ENCODE measurements at places on chromosomes 7 and 10.

- H3K4me3 ChIP-seq = peak overlapping the region; percentile 24
- no peaks in the 10 kb centered on the region for H3K27me3 ChIP-seq
- H3K27ac ChIP-seq = no peak overlapping the region
- H3K4me1 ChIP-seq = peaks cover 4% of the 10 kb centered on the region
- DNase-seq = peak; percentile 10
Measured at GRCh38 chr7:159036916-159037605, 107.6 kb downstream of the VIPR2 start.

- H3K27ac ChIP-seq = peak overlapping the region; percentile 84
- no peak overlapping the region for H3K4me3 ChIP-seq
- no peaks in the 10 kb centered on the region for H3K27me3 ChIP-seq
- peaks cover 8% of the 10 kb centered on the region for H3K36me3 ChIP-seq
- peaks cover 56% of the 10 kb centered on the region for H3K4me1 ChIP-seq
- no peak for DNase-seq
Measured at GRCh38 chr10:46019177-46019528, 11.3 kb downstream of the NCOA4 start.

- no peak overlapping the region for H3K27ac ChIP-seq
- H3K27me3 ChIP-seq = no peaks in the 10 kb centered on the region
- no peaks in the 10 kb centered on the region for H3K4me1 ChIP-seq
- peak; percentile 37 for DNase-seq
- no peaks in the 10 kb centered on the region for H3K36me3 ChIP-seq
Measured at GRCh38 chr7:434891-435629, 84.6 kb downstream of the PDGFA start.

DNA sequence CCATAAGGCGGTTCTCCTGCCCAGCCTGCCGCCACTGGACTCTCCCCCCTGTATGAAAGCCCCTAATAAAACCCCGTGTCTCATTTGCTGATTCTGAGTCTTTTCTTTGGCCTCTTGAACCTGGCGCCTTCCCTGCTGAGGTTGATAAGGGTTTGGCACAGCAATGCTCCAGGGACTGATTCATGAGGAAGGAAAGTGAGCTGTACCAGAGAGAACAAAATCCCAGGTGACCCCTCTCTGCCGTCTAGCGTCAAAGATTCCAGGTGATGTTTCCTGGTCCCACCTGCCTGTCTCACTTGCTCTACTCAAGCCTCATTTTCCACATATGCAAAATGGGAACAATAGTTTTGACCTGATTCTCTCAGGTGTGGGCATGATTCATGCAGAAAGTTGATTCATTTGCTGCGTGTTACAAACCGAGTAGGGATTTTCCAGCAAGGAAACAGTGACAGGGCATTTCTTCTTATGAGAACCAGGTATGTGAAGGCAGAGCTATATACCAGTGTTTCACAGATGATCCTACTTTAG, 730.6 kb upstream of the IGFBP3 start:
- DNase-seq = no peak
- no peak overlapping the region for H3K4me3 ChIP-seq

DNA sequence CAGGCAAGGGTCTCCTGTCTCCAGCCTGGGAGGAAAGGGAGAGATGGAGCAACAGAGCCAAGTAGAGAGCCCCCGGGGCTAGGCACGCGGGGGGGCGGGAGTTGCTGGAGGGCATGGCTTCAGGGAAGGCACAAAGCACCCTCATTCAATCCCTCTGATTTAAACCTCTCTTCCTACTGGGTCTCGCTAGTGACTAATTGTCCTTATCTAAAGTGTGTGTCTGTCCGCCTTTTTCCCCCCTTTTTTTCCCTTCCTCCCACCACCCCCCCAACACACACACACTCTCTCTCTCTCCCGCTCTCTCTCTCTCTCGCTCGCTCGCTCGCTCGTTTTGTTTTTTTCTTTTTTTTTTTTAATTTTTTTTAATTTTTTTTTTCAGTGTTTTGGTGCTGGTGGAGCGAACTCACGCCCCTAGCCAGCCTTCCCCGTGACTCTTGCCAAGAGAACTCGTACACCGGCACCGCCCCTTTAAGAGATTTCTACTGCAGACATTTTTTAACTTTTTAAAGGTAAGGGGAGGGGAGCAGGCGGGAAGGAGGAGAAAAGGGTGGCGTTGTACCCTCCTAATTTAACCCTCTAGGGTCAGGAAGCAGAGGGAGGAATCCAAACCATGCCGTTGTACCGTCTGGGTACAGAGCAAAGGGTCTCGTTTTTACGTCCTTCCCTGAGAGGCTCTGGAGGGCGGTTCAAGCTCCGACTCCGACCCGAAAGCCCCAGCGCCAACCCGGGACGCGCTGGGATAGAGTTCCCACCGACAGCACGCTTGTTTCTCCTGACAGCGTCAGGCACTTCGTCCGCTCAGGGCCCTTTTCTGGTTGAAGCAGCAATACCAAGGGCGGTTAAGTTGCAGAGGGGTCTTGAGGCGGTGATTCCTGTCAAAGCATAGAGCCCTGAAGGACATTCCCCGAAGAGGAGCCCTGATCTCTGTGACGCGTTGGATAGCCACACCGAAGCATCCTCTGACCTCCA, at the start of gene HPSE2:
Gene HPSE2, minus strand, starts transcription at position 195 of the 969 bp plus-strand sequence.
- peak; percentile 58 for DNase-seq
- H3K4me3 ChIP-seq = peak within 1 kb of the TSS; percentile 56
- no peak within 1 kb of the TSS for H3K27ac ChIP-seq
- peaks cover 31% of the 10 kb centered on the region for H3K4me1 ChIP-seq
- H3K27me3 ChIP-seq = peaks cover 82% of the 10 kb centered on the region

GRCh38 chr7:6430271-6430940, 17.3 kb downstream of the DAGLB start:
- peaks cover 16% of the 10 kb centered on the region for H3K4me1 ChIP-seq
- peak; percentile 73 for DNase-seq
- H3K27ac ChIP-seq = no peak overlapping the region
- H3K27me3 ChIP-seq = no peaks in the 10 kb centered on the region

GRCh38 chr7:37191797-37192196, 256.9 kb downstream of the ELMO1 start:
- H3K27ac ChIP-seq = no peak overlapping the region
- DNase-seq = no peak
- H3K27me3 ChIP-seq = no peaks in the 10 kb centered on the region
- peaks cover 6% of the 10 kb centered on the region for H3K4me1 ChIP-seq
- H3K4me3 ChIP-seq = no peak overlapping the region

- peak; percentile 55 for DNase-seq
- H3K36me3 ChIP-seq = no peaks in the 10 kb centered on the region
Measured at GRCh38 chr10:95963202-95963990, 55.6 kb downstream of the CC2D2B start.

DNA sequence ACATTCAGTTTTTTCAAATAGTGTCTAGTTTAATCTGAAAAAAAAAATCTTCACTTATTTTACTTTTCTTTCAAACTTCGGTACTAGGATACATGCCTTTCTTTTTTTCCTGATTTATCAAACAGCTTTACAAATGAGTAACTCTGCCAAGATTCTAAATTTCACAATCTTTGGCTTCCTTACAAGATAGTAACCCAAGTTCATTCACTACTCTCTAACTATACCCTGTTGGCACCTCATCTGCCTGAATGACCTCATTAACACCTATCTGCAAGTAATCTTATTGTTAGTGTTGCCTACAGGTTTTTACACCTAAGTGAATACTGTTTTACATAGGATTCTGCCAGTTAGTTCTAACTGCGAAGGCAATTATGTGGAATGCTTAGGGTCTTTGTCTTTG, 159.8 kb downstream of the FOXP2 start:
- no peaks in the 10 kb centered on the region for H3K4me1 ChIP-seq
- H3K36me3 ChIP-seq = no peaks in the 10 kb centered on the region
- H3K4me3 ChIP-seq = no peak overlapping the region
- no peak for DNase-seq

- no peaks in the 10 kb centered on the region for H3K4me1 ChIP-seq
- H3K4me3 ChIP-seq = no peak overlapping the region
- H3K27me3 ChIP-seq = no peaks in the 10 kb centered on the region
- H3K36me3 ChIP-seq = peaks cover 56% of the 10 kb centered on the region
Measured at GRCh38 chr7:36868727-36869411, 144.6 kb upstream of the AOAH start.

DNA sequence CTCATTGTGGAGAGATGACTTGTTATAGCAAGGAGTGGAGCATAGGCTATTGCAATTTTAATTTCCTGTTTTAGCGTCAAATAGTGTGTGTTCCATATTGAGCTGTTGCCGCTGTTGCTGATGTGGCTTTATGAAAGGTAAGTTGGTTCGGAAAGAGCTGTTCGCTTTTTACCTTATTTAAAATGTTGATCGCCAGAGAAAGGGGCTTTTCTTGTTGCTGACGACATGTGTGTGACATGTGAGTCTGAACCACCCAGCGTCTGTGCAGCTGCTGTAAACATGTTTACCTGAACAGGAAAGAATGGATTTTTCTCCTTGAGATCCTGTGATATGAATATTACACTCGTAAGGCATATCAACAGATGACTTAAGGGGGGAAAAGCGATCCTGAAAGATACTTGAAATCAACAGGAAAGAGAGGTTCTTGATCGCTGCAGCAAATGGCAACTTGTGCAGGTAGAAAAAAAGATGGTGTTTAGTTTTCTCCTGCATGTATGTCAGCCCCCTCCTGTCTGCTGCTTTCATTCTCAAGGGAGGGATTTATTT, 2.5 kb downstream of the ZEB1 start:
- peak; percentile 9 for DNase-seq
- no peaks in the 10 kb centered on the region for H3K27me3 ChIP-seq
- H3K27ac ChIP-seq = no peak overlapping the region
- peak overlapping the region; percentile 98 for H3K4me3 ChIP-seq
- peaks cover 21% of the 10 kb centered on the region for H3K4me1 ChIP-seq

- H3K27ac ChIP-seq = no peak overlapping the region
- peak; percentile 12 for DNase-seq
- H3K4me1 ChIP-seq = peaks cover 31% of the 10 kb centered on the region
- H3K36me3 ChIP-seq = no peaks in the 10 kb centered on the region
- H3K27me3 ChIP-seq = no peaks in the 10 kb centered on the region
Measured at GRCh38 chr10:30812018-30812851, 182.7 kb upstream of the LYZL2 start.

DNA sequence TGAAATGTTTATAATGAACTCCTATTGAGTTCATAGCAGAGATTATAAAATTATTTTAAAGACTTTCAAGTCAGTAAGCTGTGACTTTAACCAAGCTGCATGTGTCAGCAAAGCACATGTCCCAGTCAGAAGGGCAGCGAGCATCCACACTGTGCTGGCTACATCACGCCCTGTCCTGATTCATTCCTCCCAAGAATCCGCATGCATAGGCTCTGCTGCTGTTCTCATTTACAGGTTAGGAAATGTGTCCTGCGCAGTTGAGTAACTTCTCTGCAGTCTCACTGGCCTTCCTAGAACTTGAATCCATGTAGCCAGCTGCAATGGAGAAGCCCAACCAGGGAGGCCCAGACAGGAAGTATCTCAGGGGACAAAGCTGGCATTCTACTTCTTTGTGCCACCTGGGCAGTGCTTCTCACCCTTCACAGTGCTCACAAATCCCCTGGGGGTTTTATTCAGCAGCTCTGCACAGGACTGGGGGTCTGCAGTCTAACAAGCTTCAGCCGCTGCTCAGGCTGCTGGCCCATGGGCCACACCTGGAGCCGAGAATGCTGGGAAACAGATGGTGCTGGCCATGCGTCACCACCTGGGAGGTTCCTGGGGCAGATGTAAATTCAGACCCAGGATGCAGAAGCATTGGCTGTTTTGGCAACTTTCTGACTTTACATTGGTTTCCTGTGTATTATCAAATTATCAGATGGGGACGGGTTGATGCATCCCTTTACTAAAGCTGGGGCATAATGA, 192.8 kb upstream of the GDF10 start:
- H3K27ac ChIP-seq = no peak overlapping the region
- no peaks in the 10 kb centered on the region for H3K36me3 ChIP-seq

GRCh38 chr10:47408606-47409005, 24.5 kb upstream of the ZNF488 start:
- no peaks in the 10 kb centered on the region for H3K36me3 ChIP-seq
- H3K4me1 ChIP-seq = no peaks in the 10 kb centered on the region
- H3K4me3 ChIP-seq = no peak overlapping the region
- no peak overlapping the region for H3K27ac ChIP-seq
- no peak for DNase-seq

- no peaks in the 10 kb centered on the region for H3K27me3 ChIP-seq
- no peak overlapping the region for H3K27ac ChIP-seq
Measured at GRCh38 chr7:50220273-50220672, 84.2 kb upstream of the IKZF1 start.

DNA sequence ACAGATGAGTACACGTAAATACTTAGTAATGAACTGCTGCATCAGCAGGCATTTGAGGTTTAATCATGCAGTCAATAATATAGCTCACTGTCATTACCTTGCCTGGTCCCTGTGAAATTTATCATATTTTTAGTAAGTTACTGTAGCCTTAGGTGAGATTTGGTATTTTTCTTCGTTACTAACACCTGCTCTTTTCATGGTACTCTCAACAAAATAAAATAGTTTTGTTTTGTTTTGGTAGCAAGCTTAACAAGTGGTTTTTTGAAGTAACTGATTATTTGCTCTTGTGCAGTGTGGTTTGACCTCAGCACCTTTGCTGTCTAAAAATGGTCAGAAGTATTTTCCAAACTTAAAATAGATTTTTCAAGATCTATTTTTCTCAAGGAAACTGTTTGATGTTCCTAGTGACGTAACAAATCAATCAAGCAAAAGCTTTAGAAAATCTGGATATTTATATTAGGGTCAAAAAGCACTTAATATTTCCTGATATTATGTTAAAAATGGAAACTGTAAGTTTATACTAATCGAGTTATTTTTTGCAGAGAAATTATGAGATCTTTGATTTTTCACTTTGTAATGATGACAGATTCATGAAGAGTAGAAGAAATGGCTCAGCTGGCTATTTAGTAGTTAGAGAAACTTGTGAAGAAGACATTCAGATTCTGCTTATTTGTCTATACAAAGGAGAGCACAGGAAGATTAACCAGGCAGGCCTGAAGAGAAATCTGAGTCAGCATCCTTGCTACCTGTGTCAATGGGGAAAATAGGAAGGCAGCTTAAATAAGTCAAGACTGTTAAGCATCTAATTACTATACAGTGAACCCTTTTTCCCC, 21.0 kb upstream of the RPA3 start:
- DNase-seq = no peak
- H3K27me3 ChIP-seq = no peaks in the 10 kb centered on the region
- no peaks in the 10 kb centered on the region for H3K36me3 ChIP-seq
- no peak overlapping the region for H3K27ac ChIP-seq
